ENCODE measurements at places on chromosomes 6 and 20. TPM values are rescaled to one million over a fixed set of nuclear protein-coding genes. Genes with fewer than 3 reads are reported as not detected.

- H3K36me3 ChIP-seq: no peaks in the 10 kb centered on the region
- H3K27me3 ChIP-seq: peaks cover 8% of the 10 kb centered on the region
- H3K4me3 ChIP-seq: no peak overlapping the region
- H3K4me1 ChIP-seq: no peaks in the 10 kb centered on the region
- DNase-seq: no peak
- no peak overlapping the region for H3K27ac ChIP-seq
Measured at GRCh38 chr6:123338394-123338793, 298.4 kb downstream of the TRDN start.

GRCh38 chr6:14306151-14306906, 188.8 kb downstream of the CD83 start:
- no peak overlapping the region for H3K27ac ChIP-seq
- no peaks in the 10 kb centered on the region for H3K4me1 ChIP-seq
- no peaks in the 10 kb centered on the region for H3K36me3 ChIP-seq
- no peaks in the 10 kb centered on the region for H3K27me3 ChIP-seq

DNA sequence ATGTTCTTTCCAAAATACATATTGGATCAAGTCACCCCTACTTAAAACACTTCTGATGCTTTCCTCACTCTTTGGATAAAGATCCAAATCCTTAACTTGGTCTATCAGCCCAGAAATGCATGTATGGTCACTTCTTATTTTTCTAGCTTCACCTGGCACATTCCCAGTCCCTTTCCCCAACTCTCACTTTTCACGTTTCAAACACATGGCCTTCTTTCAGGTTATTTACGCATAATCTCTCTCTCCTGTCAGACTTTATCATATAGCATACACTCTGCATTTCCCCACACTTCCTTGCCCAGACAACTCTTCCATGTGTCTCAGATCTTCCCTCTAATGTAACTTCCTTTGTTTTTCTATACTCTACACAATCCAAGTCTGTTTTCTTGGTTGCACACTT, 12.8 kb downstream of the PHIP start:
- H3K27me3 ChIP-seq: no peaks in the 10 kb centered on the region
- H3K36me3 ChIP-seq: no peaks in the 10 kb centered on the region
- DNase-seq: no peak
- H3K27ac ChIP-seq: no peak overlapping the region

Gene LPA
- not detected for total RNA-seq

DNA sequence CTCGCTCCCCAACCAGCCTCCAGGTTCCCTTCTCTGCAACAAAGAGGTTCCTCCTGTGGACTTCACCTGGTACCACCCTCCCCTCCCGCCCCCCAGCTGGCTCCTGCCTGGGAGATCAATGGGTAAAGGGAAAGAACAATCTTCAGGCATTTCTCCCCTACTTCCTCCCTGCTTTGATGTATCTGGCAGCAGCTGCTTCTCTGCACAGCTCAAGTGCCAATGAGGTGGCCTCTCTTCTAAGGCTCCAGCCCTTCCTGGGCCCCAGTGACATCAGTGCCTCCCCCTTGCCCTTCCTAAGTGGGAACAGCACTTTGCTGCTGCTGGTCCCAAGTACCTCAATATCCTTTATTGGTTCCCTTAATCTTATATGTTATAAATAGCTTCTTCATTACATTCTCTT, 23.5 kb downstream of the MOCS1 start:
- no peak overlapping the region for H3K4me3 ChIP-seq
- H3K27me3 ChIP-seq: no peaks in the 10 kb centered on the region
- DNase-seq: no peak
- no peaks in the 10 kb centered on the region for H3K36me3 ChIP-seq
- H3K4me1 ChIP-seq: no peaks in the 10 kb centered on the region
- no peak overlapping the region for H3K27ac ChIP-seq

- no peak overlapping the region for H3K4me3 ChIP-seq
- H3K27ac ChIP-seq: no peak overlapping the region
- DNase-seq: no peak
- no peaks in the 10 kb centered on the region for H3K36me3 ChIP-seq
Measured at GRCh38 chr6:128676456-128676855, 156.1 kb upstream of the PTPRK start.

DNA sequence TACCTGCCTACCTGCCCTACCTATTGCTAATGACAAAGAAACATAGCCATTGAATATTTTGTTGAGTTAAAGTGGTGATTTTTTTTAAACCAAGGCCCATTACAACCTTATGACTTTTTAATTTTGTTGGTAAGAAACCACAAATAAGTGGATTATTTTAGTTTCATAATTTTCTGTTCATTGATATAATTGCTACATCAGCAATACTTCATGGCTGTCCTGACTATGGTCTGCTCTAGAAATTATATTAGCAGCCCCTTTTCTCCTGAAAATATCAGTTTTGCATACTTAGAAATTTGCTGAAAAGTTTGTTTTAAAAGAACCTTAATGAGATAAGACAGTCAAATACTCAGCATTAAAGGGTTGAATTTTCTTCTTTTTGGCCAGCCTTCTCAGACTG, 106.5 kb downstream of the HIVEP1 start:
- H3K4me3 ChIP-seq: no peak overlapping the region
- DNase-seq: no peak
- no peaks in the 10 kb centered on the region for H3K36me3 ChIP-seq

GRCh38 chr6:20680697-20681165, 146.5 kb downstream of the CDKAL1 start:
- H3K4me3 ChIP-seq: no peak overlapping the region
- no peaks in the 10 kb centered on the region for H3K36me3 ChIP-seq
- peaks cover 4% of the 10 kb centered on the region for H3K4me1 ChIP-seq

Gene TULP1
- total RNA-seq: not detected

GRCh38 chr20:63206878-63207277, 9.1 kb downstream of the YTHDF1 start:
- no peak overlapping the region for H3K27ac ChIP-seq
- no peak for DNase-seq
- H3K4me3 ChIP-seq: no peak overlapping the region
- peaks cover 68% of the 10 kb centered on the region for H3K36me3 ChIP-seq
- no peaks in the 10 kb centered on the region for H3K27me3 ChIP-seq

DNA sequence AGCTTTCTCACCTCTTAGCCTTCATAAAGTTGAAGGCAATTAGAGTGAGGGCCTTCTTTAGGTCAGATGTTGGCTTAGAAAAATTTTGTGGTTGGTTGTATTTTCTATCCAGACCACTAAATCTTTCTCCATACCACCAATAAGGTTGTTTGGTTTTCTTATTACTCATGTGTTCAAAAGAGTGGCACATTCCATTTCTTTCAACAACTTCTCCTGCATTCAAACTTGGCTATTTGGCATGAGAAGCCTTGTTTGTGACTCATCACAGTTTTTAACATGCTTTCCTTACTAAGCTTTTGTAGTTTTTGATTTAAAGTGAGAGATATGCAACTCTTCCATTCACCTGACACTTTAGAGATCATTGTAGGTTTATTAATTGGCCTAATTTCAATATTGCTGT, 949.6 kb downstream of the TBC1D32 start:
- H3K27me3 ChIP-seq: no peaks in the 10 kb centered on the region
- no peak overlapping the region for H3K4me3 ChIP-seq
- no peak for DNase-seq
- H3K4me1 ChIP-seq: no peaks in the 10 kb centered on the region
- no peak overlapping the region for H3K27ac ChIP-seq

DNA sequence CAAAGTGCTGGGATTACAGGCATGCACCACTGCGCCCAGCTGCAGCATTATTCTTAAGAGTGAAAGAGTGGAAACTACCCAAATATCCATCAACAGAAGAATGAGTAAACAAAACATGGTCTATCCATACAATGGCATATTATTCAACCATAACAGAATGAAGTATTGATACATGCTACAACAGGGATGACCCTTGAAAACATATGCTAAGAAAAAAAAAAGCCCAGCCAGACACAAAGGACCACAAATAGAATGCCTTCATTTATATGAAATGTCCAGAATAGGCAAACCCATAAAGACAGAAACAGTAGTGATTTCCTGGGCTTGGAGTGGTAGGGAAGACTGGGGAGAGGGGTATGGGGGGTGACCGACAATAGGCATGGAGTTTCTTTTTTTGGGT, 7.1 kb downstream of the TUBB2B start:
- no peak for DNase-seq

- H3K27me3 ChIP-seq: no peaks in the 10 kb centered on the region
- DNase-seq: no peak
- H3K27ac ChIP-seq: no peak overlapping the region
- H3K36me3 ChIP-seq: peaks cover 22% of the 10 kb centered on the region
Measured at GRCh38 chr20:21353236-21353635, 44.1 kb downstream of the NKX2-4 start.

GRCh38 chr6:64817525-64817924, 889.5 kb downstream of the EYS start:
- no peak for DNase-seq
- H3K27me3 ChIP-seq: no peaks in the 10 kb centered on the region
- H3K27ac ChIP-seq: no peak overlapping the region
- no peaks in the 10 kb centered on the region for H3K4me1 ChIP-seq
- H3K36me3 ChIP-seq: no peaks in the 10 kb centered on the region
- H3K4me3 ChIP-seq: no peak overlapping the region

Gene BACH2
- total RNA-seq: 3.3 TPM

Gene TNFRSF6B
- total RNA-seq: 147 TPM

DNA sequence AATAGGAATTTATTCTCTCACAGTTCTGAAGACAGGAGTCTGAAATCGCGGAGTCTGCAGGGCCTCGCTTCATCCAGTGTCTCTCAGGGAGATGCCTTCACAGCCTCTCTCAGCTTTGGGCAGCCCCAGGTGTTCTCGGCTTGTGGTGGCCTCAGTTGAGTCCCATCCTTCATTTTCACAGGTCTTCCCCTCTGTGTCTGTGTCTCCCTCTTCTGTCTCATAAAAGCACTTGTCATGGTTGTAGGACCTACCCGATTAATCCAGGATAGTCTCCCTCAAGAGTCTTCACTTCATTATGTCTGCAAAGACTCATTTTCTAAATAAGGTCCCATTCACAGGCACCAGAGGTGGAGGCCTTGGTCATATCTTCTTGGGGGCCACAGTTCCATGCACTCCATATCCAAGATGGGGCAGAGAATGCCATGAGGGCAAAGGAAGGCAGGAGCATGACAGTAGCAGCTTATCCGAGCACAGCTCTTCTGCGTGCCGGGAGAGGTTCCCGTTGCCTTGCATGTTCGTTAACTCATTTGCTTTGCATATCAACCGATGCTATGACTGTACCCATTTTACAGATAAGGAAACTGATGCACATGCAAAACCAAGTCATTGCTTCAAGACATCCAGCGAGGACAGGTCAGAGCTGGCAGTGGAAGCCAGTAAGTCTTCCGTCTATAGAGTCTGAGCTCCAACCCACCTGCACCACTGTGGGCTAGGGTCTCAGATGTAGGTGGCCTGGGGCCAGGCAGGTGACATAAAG, 363.8 kb upstream of the SULF2 start:
- H3K4me1 ChIP-seq: no peaks in the 10 kb centered on the region
- no peak overlapping the region for H3K4me3 ChIP-seq
- H3K27me3 ChIP-seq: peaks cover 37% of the 10 kb centered on the region

GRCh38 chr20:16415071-16416053, 157.9 kb downstream of the KIF16B start:
- no peaks in the 10 kb centered on the region for H3K36me3 ChIP-seq
- H3K27me3 ChIP-seq: no peaks in the 10 kb centered on the region
- H3K27ac ChIP-seq: no peak overlapping the region
- H3K4me3 ChIP-seq: no peak overlapping the region
- no peaks in the 10 kb centered on the region for H3K4me1 ChIP-seq
- no peak for DNase-seq

DNA sequence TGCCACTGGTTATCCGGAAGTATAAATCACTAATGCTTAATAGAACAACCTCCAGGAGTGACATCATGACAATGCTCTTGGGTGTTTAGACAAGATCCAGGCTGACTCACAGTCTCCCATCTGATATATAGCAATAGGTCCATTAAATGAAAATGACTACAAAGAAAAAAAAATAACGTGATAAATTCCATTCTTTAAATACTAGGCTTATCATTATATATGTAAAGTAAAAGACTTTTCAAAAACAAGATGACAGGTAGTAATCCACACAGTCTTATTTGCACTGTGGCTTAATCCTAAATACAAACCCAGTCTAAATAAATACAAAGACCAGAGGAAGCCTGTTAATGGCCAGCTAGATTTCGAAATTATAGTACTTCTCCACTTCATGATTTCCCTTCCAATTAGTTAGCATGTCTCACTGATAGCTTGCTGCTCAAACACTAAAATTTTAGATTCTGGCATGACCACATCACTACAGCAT, 149.1 kb upstream of the BEND3 start:
- no peaks in the 10 kb centered on the region for H3K36me3 ChIP-seq
- H3K4me3 ChIP-seq: no peak overlapping the region
- H3K27ac ChIP-seq: no peak overlapping the region
- H3K27me3 ChIP-seq: no peaks in the 10 kb centered on the region

- no peak overlapping the region for H3K27ac ChIP-seq
- no peak for DNase-seq
- 0 out of 2 replicates have a peak, but pooled peaks cover under 1% of the 10 kb centered on the region for H3K27me3 ChIP-seq
- no peaks in the 10 kb centered on the region for H3K4me1 ChIP-seq
Measured at GRCh38 chr20:20731000-20731944, 18.8 kb upstream of the RALGAPA2 start.

DNA sequence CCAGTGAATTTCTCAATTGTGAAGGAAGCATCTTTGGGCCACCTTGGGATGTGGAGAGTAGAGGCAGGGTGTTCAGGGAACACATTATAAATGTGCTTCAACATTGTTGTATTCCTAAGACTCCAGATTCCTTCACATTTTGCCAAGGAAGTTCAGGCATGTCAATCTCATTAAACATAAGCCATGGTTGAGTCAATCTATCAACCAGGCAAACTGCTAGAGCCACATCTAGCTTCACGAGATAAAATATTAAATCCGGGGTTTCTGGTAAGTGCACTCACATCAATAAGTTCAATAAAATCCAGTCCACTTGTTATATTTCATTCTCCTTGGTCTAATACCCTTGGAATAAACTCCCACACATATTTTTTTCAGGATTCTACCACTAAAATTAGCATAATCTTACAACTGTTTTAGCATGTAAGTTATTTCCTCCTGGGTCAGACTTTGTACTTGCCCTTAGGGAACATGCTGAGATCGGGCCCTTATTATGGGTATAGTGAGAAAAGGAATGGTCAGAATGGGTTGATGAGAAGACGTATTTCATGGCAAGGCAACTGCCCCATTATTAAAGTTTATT, 93.6 kb downstream of the ADTRP start:
- no peak overlapping the region for H3K4me3 ChIP-seq
- H3K27ac ChIP-seq: no peak overlapping the region
- H3K27me3 ChIP-seq: no peaks in the 10 kb centered on the region
- no peaks in the 10 kb centered on the region for H3K36me3 ChIP-seq

Measured in HCT116 (cell line).